ENCODE measurements at places on chromosomes 5 and 9. TPM values are rescaled to one million over a fixed set of nuclear protein-coding genes. Genes with fewer than 3 reads are reported as not detected.

Gene ZNG1E
- total RNA-seq = 35.3 TPM

Gene TTC39B
- 54.2 TPM for total RNA-seq

Gene MLANA
- total RNA-seq = not detected

Gene PDE8B
- not detected for total RNA-seq

DNA sequence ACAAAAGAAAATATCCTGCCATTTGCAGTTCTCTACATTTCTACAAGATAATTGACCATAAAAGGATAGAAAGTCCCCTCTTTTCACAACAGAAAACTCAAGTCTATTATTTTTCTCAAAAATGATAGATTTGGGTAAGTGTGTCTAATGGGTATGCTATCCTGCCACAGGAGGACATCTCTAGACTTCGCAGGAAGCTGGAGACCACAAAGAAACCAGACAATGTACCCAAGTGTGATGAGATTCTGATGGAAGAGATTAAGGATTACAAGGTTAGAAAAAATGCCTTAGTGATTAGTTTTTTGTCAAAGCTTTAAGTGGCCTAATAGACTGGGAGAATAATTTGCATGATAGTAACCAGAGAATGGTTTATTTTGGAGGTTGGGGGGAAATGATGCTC is 28.1 kb downstream of the RNF20 start:
- no peak overlapping the region for H3K4me3 ChIP-seq
- no peak for DNase-seq
- no peaks in the 10 kb centered on the region for H3K4me1 ChIP-seq
- H3K27me3 ChIP-seq = no peaks in the 10 kb centered on the region
- H3K36me3 ChIP-seq = peaks cover 69% of the 10 kb centered on the region

GRCh38 chr5:83946516-83946915 is 225.9 kb upstream of the HAPLN1 start:
- no peak overlapping the region for H3K27ac ChIP-seq
- no peaks in the 10 kb centered on the region for H3K4me1 ChIP-seq
- H3K36me3 ChIP-seq = no peaks in the 10 kb centered on the region
- H3K4me3 ChIP-seq = no peak overlapping the region
- DNase-seq = no peak

- no peak overlapping the region for H3K27ac ChIP-seq
- peaks cover 20% of the 10 kb centered on the region for H3K27me3 ChIP-seq
- DNase-seq = peak; percentile 13
Measured at GRCh38 chr5:150045549-150045948, 40.8 kb downstream of the CSF1R start.

GRCh38 chr5:78404682-78405293 is 44.4 kb downstream of the SCAMP1 start:
- no peaks in the 10 kb centered on the region for H3K4me1 ChIP-seq
- no peaks in the 10 kb centered on the region for H3K36me3 ChIP-seq
- no peaks in the 10 kb centered on the region for H3K27me3 ChIP-seq
- no peak overlapping the region for H3K4me3 ChIP-seq

DNA sequence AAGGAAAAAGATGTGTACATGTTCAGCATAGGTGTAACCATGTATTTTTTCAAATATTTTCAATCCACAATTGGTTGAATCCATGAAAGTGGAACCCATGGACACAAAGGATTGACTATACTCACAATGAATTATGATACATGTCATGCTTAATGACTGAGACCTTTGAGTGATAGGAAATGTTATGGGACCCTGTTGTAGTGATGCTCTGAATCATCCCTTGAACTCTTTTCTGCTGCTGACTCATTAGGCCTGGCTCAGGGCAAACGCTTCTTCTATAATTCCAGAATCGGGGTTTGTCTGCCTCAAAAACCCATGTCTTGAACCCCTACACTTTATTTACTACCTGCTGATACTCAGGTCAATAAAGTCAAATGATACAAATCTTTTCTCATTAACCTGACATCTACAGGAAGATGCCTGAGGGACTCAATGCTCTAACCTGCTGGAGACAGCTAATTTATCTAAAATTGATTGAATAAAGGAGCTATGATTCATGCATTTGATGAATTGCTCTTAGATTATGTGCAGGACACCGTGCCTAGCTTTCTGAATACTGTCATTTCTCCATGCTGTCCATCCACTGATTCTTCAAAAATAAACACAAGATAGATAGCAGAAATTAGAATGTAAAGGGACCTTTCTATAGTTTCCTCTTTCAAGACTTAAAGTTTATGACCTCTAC is 260.1 kb downstream of the PRELID2 start:
- H3K27me3 ChIP-seq = no peaks in the 10 kb centered on the region
- no peak for DNase-seq
- no peak overlapping the region for H3K27ac ChIP-seq
- no peak overlapping the region for H3K4me3 ChIP-seq
- H3K4me1 ChIP-seq = no peaks in the 10 kb centered on the region
- H3K36me3 ChIP-seq = no peaks in the 10 kb centered on the region

DNA sequence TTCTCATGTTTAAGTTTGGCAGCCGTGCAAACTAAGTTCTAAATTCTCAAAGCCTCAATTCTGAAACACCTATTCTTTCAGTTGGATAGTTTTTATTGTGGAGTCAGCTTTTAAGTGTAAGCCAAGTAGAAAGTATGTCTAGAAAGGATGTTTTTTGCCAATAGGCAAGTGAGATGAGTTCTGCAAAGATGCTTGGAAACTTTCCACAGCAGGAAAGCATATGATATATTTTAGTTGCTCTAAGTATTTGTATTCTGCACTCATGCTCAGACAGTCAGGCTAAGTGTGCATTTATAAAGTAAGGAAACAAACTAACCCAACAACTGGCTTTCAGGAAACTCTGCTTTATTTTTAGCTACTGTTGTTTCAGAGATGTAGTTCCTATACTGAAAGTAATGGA is 67.3 kb upstream of the CDH18 start:
- H3K4me1 ChIP-seq = no peaks in the 10 kb centered on the region
- no peaks in the 10 kb centered on the region for H3K27me3 ChIP-seq
- H3K27ac ChIP-seq = no peak overlapping the region
- no peak for DNase-seq
- no peak overlapping the region for H3K4me3 ChIP-seq
- H3K36me3 ChIP-seq = no peaks in the 10 kb centered on the region

- no peak overlapping the region for H3K4me3 ChIP-seq
- H3K27me3 ChIP-seq = no peaks in the 10 kb centered on the region
- H3K36me3 ChIP-seq = no peaks in the 10 kb centered on the region
- no peak for DNase-seq
- no peak overlapping the region for H3K27ac ChIP-seq
Measured at GRCh38 chr9:6915635-6916034, 157.9 kb downstream of the KDM4C start.
